ENCODE measurements at places on chromosomes 4 and X.
A peak's percentile ranks its signal among the peaks of the same experiment; 100 is the strongest.

DNA sequence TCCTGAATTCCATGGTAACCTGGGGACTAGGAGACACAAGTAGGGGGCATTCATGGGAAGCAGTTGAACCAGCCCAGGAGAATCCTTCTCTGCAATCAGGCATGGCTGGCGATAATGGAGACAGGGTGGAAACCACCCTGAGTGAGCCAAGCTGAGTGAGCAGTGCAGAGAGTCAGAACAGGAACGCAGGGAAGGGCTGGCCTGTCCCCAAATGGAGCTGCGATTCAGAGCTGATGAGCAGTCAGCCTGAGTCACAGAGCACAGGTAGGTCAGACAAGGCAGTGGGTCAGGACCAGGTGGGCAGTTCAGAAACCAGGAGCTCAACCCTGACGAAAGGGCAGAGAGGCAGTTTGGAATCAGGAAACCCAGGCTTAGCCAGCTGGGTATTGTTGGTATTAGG is 129.0 kb downstream of the BTC start:
- no peak for DNase-seq

GRCh38 chr4:89039730-89040338 is 17.2 kb downstream of the FAM13A start:
- DNase-seq, result no peak

DNA sequence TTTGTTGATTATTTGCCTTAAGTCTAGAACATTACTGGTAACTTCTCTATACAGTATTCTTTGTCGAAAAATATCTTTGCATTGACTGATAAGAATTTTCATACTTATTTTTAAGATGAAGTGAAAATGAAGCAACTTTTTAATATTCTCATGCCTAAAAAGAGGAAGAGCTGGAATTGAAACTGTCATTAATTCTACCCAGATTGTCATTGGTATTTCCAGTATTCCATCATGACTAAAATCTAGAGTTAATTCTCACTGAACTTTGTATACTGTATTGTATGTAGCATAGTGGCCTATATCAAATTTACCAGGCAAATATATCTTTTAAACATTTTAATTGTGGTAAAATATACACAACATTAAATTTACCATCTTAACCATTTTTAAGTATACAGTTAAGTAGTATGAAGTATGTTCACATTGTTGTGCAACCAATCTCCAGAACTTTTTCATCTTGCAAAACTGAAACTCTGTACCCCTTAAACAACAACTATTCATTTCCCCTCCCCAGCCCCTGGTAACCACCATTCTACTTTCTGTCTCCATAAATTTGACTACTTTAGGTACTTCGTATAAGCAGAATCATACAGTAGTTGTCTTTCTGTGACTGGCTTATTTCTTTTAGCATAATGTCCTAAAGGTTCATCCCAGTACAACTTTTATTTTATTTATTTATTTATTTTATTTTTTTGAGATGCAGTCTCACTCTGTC is 24.3 kb upstream of the ZNF41 start:
- no peak for DNase-seq

- no peak for DNase-seq
Observed at GRCh38 chr4:155742310-155743015, 16.4 kb upstream of the GUCY1B1 start.

DNA sequence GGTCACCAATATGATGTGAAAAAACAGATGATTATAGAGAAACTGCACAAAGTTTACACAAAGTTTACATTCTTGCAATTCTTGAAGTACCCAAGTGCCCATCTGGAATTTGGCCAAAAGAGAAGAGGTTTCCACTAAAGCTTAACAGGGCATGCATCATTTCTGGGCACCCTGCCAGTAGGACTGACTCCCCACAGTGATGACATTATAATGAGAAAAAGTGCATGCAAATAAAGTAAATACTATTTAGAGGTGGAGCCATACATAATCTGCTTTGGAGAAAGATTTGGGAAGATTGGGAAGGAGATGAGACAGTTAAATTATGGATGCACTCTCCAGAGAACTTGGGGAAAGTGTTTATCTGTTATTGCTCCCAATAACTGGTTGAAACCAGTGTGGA is 93.7 kb upstream of the TRPC3 start:
- DNase-seq, result peak; percentile 90

GRCh38 chr4:168021666-168022065 is 70.7 kb upstream of the ANXA10 start:
- no peak for DNase-seq

DNA sequence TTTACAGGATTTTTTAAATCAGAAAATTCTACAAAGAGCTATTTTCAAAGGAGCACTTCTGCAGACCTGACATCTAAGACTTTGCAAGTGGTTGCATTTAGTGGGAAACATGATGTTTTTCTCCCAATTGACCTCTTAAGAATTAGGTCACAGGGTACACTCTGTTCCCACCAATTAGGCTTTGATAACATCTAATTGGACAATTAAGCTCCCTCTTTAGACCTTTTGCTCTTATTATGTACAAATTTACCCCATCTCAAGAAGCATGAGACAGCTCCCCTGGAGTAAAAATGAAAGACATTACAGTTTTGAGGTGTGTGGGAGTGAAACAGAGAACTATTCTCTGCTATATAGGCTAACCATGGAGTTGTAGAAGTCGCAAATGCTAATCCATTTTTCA is 31.8 kb upstream of the AGA start:
- DNase-seq, result no peak

GRCh38 chr4:22986262-22986661 is 293.5 kb downstream of the GBA3 start:
- DNase-seq, result no peak

GRCh38 chr4:173160871-173161270 is 7.7 kb upstream of the GALNT7 start:
- no peak for DNase-seq

DNA sequence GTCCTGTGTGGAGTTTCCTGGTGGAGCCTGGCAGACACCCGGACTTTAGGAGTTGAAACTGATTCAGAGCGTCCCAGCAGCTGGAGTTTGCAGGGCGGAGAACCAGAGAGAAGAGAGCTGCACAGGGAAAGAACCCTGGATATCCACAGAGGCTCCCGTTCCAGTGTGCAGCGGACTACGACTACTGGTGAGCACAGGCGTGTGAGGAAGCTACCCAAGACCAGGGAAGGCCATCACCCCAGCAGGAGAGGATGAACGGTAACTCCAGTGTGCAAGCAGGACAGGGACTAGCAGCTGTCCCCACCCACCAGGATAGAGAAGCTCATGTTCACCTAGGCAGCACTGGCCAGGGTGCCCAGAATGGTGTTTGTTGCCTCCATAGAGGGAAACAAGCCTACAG is 2.3 kb downstream of the LAGE3 start:
- no peak for DNase-seq

DNA sequence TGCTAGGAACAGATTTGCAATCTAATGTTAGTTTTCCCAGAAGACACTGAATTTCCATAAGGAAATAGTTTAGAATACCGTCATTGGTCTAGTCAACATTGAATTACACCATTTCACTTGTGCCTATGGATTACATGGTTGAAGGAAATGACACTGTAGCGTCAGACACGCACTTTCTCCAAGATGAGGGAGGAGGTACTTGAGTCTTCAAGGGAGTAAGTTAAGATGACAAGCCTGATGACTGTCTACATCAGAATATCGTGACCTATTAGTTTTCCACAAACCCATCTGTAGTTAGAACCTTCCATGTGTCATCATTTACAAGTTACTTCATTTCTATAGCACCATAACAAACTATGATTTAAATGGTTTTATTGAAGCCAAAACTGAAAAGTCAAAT is 153.7 kb downstream of the AMELX start:
- no peak for DNase-seq

GRCh38 chr4:149961876-149962597 is 116.2 kb upstream of the DCLK2 start:
- DNase-seq, result peak; percentile 26

- DNase-seq, result peak; percentile 47
Observed at GRCh38 chr4:146243141-146243882, 29.0 kb downstream of the REELD1 start.

DNA sequence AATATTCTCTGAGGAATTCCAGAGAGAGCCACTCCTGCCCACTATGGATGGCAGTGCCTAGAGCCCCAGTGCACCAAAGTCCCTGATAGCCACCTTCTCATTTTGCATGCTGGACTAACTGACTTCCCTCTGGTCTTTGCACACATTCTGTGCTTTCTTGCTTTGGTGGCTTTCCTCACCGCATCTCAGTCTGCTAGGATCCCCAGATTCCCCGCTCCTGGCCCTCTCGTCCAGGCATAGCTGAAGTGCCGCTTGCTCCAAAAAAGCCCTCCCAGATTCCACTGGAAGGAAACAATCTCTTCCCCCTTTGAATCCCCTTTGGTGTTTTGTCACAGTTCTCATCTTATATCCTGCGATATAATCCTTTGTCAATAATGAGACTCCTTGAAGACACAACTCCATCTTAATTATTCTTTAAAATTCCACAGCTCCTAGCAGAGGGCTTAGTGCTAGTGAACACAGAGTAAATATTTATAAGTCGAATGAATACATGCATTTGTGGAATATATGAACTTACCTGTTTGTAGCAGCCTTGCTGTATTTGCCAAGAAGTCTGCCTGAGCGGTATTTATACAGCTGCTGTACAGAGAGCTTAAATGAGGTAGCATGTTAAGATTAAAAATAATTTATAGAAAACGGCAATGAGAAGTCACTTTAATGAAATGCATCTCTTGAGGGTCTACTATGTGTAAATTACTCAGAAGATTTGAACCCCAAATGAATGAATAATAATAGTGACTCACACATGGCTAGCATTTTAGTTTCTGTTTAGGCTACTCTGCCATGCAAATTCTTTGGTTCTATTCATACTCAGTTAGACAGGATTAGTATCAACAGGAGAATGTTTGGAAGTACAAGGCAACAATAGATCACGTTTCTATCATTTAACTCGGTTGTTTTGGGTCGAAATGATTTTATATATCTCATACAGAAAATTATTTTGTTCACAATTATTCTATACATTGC is 421.9 kb upstream of the TENM3 start:
- no peak for DNase-seq

DNA sequence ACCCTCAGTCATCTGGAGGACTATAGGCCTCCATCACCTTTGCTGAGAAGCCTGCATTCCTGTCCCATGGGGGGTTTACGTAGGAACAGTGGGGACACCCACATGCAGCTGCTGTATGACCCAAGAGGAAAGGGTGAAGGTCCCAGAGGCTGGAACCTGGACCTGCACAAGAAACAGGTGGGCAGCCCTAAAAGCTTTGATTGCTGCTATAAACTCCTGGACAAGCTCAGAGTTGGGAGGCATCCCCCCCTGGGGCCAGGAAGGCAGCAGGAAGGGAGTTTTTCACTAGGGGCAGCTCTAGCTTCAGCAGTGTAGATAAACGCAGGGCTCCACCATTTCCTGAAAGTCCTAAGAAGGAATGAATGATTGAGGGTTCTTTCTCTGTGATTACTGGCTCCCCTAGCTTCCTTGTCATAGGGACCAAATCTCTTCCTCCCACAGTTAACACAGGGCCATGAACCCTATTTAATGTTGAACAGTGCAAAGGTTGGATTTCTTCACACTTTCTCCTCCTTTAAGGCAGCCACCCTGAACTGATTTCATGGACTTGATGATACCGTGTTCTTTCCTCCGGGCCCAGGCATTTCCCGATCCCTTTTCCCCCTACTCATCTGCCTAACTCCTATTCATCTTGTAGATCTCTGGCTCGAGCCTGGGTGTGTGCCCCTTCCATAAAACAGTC is 84.2 kb downstream of the CHRNA9 start:
- no peak for DNase-seq

DNA sequence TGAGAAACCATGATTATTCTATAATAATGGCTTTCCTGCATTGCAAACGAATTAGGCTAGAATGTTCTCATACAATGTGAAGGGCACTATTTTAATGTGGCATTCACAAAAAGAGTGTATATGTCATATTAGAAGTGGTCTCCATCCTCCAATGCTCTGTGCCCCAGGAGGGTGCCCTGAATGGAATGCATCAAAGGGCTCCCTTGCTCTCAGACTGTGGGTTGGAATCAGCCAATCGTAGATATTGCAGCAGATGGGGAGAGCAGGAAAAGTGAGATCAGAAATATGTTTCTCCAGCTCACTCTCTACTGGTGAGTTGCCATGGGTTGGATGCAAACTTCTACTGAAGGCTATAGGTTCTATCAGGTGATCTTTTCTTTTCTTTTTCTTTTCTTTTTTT is 11.9 kb upstream of the NSUN7 start:
- no peak for DNase-seq

DNA sequence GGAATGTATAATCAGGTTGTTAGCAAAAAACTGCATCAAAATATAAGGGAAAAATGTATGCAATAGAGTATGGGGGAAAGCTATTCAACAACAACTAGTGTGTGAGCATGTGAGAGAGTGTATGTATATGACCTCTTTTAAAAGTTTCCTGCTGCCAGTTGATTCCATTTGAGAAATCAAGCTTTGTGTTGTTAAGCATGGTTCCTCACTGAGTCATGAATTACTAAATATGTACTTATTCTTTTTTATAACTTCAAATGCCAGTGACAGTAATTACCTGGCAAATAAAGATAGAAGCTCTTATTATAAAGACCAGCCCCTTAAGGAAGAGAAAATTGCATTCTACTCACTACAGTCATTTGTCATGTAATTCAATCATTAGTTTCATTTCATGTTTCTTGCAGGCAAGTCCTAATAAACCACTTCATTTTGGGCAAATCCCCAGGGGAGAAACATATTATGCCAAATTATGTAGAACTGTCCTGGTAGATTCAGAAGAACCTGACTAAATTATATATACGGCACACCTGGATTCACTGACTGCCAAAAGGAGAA is 19.2 kb downstream of the RASGEF1B start:
- no peak for DNase-seq

- no peak for DNase-seq
Observed at GRCh38 chr4:168839758-168840391, 170.2 kb downstream of the CBR4 start.

DNA sequence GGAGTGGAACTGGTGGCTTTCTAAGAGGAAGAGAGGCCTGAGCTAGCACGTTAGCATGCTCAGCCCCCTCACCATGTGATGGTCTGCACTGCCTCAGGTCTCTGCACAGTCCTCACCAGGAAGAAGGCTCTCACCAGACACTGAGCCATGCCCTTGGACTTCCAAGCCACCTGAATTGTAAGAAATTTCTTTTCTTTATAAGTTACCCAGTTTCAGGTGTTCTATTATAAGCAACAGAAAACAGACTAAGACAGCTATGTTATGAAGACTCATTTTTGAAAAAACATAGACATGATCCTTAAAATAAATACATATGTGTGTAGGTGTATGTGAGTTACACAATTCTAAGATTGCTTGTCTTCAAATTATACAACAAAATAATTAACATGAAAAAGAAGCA is 74.7 kb downstream of the CEP44 start:
- DNase-seq, result no peak

GRCh38 chr4:26482508-26483462 is 7.5 kb downstream of the CCKAR start:
- DNase-seq, result no peak

DNA sequence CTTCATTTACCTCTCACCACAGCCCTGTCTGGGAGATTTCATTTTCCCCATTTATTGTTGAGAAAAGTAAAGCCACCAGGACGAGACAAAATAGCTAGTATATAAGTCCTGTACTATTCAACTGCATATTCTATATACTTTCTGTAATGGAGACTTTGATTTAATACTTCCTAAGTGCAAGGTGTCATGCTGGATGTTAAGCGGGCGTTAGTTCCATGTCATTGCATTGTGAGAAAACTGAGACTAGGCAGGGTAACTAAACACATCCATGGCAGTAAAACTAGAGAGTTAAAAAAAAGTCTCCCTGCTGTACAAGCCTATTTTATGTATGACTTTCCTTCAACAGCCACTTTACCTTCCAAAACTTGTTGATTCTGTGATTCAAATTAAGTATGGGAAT is 969.6 kb downstream of the STIM2 start:
- DNase-seq, result no peak

GRCh38 chrX:14700982-14701381 is 171.6 kb downstream of the GLRA2 start:
- DNase-seq, result no peak

All from RKO (cell line).